ENCODE measurements at places on chromosomes 7 and 10. TPM values are rescaled to one million over a fixed set of nuclear protein-coding genes. Genes with fewer than 3 reads are reported as not detected.
A peak's percentile ranks its signal among the peaks of the same experiment; 100 is the strongest.

DNA sequence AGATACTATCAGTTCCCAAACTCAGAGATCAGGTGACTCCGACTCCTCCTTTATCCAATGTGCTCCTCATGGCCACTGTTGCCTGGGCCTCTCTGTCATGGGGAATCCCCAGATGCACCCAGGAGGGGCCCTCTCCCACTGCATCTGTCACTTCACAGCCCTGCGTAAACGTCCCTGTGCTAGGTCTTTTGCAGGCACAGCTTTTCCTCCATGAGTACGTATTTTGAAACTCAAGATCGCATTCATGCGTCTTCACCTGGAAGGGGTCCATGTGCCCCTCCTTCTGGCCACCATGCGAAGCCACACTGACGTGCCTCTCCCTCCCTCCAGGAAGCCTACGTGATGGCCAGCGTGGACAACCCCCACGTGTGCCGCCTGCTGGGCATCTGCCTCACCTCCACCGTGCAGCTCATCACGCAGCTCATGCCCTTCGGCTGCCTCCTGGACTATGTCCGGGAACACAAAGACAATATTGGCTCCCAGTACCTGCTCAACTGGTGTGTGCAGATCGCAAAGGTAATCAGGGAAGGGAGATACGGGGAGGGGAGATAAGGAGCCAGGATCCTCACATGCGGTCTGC is 162.2 kb downstream of the EGFR start:
- DNase-seq = no peak

UCMA gene
- total RNA-seq = not detected

GRCh38 chr7:28605427-28606085 is 193.2 kb downstream of the CREB5 start:
- peak; percentile 76 for DNase-seq

- no peak for DNase-seq
Measured at GRCh38 chr10:31368724-31369123, 49.7 kb downstream of the ZEB1 start.

DNA sequence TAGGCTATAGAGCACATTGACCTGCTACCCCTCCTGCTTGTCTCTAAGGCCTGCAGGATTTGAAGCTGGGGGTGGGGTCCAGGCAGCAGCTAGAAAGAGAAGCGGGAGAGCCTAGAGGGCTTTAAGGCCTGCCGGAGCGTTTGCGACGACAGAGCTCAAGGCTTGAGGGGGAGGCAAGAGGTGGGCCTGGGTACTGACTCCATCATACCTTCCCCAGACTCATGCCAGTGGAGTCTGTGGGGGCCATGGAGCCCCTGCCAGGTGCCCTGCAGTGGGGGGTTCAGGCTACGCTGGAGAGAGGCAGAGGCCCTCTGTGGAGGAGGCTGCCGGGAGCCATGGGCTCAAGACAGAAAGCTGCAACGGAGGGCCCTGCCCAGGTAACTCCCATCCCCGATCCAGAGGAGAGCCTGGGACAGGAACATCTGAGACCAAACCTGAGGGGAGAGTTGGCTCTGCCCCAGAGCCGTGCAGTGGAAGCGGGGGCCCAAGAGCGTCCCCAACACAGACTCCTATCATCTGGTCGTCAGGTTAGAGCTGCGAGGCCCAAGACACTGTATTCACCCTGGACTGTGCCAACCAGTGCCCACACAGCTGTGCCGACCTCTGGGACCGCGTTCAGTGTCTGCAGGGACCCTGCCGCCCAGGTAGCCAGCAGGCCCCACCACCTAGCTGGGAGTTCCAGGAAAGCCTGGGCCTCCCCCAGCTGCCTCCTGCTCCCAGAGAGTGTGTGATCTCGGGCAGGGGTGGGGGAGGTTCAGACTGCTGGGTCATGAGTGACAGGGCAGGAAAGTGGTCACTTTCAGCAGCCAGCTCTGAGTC is 13.2 kb upstream of the ZNF862 start:
- DNase-seq = no peak

GRCh38 chr7:137445268-137445667 is 101.7 kb upstream of the PTN start:
- no peak for DNase-seq

DNA sequence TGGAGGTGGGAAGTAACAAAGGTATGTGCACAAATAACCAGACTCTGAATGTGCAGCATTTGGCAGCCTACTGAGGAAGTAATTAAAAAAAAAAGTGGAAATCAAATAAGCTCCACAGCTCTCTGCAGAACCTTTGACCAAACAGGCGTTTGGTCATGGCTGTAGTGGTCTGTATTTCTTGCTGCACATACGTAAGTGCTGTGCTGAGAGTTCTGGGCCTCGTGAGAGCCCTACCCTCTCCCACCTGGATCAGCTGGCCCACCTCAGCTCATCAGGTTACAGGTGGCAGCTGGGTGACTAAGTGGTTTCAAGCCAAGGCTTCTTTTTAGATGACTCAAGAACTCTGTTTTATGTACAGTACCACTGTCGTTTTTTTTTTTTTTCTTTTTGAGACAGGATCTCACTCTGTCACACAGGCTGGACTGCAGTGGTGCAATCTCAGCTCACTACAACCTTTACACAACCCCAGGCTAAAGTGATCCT is 178.2 kb upstream of the KLF6 start:
- peak; percentile 65 for DNase-seq

- no peak for DNase-seq
Measured at GRCh38 chr10:97032624-97033023, 153.1 kb downstream of the SLIT1 start.

GRCh38 chr7:64180989-64181388 is 26.0 kb upstream of the ZNF735 start:
- no peak for DNase-seq

DNA sequence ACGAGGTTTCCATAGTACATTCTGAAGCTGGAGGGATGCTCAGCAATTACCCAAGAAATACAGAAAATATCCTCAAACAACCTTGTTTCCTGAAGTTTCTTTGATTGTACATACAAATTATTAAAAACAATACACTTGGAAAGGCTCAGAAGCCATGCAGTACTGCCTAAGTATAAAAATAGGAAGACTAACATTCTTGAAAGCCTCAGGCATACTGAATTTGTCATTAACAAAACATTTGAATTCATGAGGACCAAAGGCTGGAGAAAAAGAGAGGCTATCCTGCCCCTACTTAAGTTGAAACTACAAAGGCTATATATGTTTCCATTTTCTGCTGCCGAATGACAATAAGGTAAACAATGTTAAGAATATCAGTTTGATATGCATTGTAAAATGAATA is 54.3 kb upstream of the SGCE start:
- DNase-seq = no peak

DNA sequence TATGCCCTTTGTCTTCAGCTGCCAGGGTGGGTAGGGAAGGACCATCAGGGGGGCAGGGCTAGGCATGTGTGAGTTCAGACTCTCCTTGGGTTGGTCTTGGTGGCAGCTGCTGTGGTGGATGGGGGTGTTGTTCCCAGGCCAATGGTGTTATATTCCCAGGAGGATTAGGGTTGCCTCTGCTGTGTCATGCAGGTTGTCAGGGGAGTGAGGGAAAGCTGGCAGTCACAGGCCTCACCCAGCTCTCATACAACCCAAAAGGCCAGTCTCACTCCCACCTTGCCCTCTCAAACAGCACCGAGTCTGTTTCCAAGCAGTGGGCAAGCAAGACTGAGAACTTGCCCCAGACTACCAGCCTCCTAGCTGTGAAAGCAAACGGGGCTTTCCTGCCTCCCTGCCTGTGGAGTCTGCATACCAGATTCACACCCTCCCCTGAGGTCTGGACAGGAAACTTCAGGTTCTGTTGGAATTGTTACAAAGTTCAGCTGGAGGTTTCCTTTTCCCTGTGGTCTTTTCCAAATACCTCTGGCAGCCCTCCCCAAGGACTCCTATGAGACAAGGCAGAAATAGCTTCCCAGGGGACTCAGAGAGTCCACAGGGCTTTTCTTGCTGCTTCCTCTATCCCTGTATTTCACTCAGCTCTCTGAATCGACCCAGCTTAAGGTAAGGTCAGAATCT is 1.4 kb downstream of the HYAL4 start:
- peak; percentile 16 for DNase-seq

- DNase-seq = no peak
Measured at GRCh38 chr7:1457059-1457948, 2.0 kb downstream of the MICALL2 start.

DNA sequence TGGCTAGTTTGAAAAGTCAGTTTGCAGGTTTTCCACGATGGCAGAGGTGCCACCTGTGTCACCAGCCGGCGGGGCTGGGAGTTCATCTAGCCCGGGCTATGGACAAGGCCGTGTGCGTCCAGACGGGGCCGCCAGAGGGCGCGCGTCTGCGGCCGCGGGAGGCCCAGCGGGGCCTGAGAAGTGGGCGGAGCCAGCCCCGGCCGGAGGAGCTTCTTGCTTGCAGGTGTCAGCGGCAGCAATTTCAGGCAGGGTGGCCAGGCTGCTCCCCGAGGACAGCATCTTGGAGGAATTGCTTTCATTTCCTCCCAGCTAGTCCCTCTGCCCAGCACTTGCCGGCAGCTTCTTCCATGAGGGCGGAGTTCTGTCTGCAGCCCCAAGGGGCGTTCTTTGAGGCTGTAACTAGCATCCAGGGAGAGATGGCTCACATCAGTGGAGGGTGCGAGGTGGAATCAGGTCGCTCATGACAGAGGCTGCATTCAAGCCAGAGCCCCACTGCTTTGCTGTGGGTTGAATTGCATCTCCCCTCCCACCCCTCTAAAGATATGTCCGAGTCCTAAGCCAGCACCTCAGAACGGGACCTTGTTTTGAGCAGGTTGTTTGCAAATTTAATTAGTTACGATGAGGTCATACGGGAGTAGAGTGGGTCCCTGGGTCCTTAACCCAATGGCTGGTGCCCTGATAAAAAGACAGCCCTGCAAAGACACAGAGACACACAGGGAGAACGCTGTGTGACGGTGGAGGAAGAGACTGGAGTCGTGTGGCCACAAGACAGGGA is 85.9 kb upstream of the MKI67 start:
- DNase-seq = peak; percentile 69

DNA sequence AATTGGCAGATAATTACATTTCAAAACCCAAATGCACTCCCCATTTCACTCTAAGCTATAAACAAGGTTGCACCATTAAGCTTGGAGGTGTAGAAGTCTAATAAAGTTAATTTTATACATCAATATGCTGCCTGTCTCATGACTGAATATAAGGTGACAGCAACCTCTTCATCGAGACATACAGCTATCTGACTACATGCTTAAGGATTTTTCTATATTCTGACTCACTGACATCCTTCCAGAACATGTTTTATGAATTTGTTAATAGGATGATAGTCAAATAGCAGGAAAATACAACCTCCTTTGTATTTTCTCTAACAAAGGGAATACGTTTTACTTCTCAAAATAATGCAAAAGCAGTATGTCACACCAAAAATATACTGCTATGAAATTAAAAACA is 76.6 kb downstream of the NRBF2 start:
- peak; percentile 30 for DNase-seq

DNA sequence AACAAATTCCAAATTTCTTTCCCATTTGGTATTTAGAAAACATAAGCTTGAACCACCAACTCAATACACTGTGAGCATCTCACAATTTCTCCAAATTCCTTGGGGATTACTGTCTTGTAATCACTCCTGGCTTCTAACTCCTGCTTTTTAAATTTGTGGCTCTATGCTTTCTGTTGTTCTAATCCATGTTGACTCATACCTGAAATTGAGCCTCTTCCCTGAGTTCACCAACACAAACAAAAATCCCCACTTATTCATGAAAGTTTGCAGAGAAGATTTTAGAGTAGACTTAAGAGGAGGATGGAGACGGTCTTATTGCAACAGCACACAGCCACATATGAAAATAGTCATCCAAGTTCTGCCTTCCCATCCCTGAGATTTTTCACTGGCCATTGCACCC is 252.5 kb downstream of the PTEN start:
- no peak for DNase-seq

- DNase-seq = no peak
Measured at GRCh38 chr10:4216726-4217125, 431.7 kb upstream of the KLF6 start.

DNA sequence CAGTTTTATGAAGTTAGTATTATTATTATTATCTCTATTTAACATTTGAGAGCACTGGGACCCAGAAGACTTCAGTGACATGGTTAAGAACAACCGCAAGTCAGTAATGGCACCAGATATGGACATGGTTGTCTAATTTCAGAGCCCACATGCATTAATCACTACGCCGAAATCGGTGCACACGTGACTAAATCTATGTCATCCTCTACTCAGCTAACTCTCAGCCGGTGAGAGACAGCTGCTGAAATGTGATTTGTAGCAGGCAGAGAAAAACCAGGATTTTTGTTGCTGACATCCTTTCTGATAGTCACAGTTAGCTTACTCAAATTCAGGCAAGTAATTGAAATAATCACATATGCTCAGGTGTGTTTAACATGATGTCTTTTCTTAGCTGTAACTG is 127.7 kb downstream of the SPAG6 start:
- DNase-seq = no peak

DNMBP gene
- 20.5 TPM for total RNA-seq

MPP7 gene
- total RNA-seq = 21.6 TPM

RAPGEF5 gene
- 110 TPM for total RNA-seq

DNA sequence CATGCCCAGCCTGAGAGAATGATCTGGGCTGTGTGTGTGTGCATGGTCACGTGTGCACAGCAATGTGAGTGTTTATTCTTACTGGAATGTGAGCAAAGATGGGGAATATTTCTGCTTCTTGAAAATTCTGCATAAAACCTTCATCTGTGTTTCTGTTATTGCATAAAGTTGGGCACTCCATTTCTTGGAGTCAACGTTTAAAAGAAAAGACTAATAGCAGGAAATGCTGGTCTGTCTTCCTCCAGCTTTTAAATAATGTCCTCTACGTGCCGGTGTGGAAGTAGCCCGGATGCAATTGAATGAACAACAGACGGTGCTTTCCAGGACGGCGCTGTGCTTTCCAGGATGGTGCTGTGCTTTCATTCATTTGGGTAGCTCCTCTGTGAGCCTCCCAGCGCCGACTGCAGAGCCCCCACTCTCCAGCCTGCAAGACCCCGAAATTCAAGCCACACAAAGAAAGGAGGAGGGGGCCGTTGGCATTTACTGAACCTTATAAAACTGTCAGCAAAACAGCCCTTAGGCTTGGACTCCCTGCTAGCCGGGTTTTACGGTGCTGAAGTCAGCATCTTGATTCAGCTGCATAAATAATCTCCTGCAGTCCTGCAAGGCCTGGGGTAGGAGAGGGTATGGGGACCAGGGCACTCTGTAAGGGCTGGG is 158.2 kb upstream of the PRKCQ start:
- DNase-seq = peak; percentile 27

ZNF804B gene
- total RNA-seq = not detected

All from lung microvascular endothelial cell (primary cell).